Stromal cell of bone marrow (primary cell): ENCODE measurements at places on chromosomes 2 and 18.

GRCh38 chr2:173076581-173077345, 1.1 kb downstream of the MAP3K20 start:
- no peak for DNase-seq

DNA sequence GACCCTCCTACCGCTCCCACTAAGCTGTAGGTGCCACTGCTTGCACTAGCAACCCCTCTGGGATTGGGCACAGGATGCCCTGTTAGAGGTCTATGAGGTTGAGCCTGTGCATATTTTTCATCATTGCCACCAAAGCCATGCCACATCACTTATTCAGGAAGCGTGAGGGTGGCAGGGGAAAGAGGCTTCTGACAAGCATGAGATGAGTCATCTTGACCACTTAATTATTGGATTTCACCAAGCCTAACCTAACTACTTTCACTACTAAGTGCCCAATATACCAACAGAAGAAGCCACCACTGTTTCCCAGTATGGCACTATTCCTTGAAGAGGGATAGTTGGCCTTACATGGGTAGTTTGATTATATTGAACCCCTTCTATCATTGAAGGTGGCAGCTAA, 181.3 kb upstream of the EPHA4 start:
- no peak for DNase-seq

GRCh38 chr18:74463254-74463653, 6.1 kb upstream of the DIPK1C start:
- no peak for DNase-seq

DNA sequence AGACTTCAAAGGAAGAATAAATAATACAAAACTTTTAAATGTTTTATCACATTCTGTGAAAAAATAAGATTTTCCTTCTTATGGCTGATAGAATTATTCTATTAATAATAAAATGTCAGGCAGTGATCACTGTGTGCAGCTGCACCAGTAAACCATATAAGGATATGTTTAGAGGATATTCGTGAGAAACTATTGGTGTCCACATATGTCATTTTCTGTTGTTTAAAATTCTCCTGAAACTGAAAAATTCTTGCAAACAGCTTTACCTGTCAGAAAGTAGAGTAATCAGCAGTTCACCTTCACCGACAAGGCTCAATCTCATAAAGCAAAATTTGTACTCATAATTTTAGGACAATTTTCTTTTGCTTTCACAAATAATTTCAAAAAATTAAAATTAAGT, 170.1 kb upstream of the KCNH7 start:
- no peak for DNase-seq

- peak; percentile 62 for DNase-seq
Observed at GRCh38 chr2:111705711-111706336, 178.2 kb downstream of the ANAPC1 start.

DNA sequence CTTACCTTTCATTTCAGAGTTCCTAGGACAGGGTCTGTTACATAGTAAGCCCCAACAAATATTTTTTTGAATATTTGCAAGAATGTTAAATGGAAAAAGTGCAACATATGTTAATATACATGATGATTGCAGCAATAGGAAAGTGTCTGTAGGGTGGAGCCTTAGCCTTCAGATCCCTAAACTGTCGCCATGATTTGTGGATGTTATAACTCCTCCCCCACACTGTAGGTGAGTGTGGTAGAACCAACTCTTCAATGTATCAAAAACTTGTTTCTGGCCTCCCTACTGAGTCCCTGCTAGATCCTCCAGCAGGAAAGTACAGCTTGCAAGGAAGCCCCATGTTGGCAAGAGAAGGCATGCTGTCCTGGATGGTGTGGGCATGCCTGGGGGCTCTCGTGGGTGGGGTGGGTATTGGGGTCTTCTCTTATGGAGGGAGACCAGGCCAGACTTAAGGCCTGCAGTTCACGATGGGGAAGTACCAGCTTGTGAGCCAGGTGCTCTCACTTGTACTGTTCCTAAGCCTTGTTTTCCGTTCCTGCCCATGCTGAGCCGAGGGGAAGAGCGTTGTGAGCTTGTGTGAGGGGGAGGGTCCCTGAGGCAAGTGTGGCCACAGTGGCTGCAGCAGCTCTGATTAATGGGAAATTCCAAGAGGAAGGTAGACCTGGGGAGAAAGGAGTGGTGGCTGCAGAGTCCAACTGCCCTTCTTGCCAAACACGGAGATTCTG, 11.4 kb downstream of the FHOD3 start:
- DNase-seq, result no peak

DNA sequence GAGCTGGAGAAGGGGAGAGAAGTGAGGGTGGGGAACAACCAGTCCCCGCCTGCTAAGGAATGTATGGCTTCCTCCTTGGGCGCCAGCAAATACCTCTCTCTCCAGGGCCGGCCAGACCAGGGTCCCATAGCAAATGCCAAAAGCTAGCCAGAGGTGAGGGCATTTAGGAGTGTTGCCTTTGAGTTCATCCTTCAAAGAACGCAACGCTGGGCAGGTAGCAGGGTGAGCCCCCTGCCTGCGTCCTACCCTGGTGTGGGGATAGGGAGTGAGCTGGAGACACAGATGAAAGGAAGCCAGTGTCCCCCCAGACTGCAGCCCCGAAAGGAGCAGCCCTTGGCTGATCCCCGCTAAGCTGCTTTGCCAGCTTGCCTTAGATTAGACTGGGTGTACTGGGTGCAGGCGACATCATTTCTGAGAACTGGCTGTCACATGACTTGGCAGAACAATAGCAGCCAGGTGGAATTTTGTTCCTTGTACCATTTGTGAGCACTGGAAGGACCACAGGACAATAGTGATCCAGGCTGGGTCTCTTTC, 40.4 kb downstream of the KLHL29 start:
- DNase-seq, result no peak

DNA sequence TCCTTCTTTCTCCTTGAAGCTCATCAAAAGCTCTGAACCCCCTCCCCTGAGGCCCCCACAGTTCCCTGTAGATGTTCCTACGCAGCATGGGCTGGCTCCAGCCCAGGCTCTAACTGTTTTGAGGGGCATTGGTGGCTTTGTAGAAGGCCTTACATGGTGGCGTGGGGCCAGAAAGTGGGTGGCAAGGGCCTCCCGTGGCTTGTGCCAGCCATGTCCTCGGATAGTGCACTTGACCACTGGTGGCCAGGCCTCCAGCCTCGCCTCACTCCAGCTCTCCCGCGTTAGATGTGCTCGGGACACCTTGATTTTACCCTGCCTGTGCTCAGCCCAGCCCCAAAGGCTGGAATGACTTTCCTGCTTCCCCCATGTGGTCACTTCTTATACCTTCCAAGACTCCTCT, 92.9 kb downstream of the TWIST2 start:
- DNase-seq, result no peak

DNA sequence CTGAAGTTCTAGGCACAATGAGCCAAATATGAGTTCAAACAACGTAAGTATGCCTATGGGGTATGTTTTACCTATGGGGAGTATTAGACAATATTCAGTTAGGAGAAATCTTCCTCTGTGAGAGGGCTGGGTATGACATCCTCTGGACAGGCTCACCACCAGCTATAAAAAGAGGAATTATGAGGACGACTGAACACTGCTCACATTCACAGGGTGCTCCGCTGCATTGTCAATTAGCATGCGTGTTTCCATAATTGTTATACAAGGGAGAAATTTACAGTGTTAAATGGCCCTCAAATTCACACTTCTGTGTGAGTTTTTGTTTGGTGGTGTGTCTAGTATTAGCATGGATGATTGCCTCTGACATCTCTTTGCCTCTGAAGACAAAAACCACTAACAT, 700.4 kb downstream of the BCL11A start:
- DNase-seq, result no peak

- DNase-seq, result no peak
Observed at GRCh38 chr2:58875436-58875835, 634.3 kb upstream of the FANCL start.

DNA sequence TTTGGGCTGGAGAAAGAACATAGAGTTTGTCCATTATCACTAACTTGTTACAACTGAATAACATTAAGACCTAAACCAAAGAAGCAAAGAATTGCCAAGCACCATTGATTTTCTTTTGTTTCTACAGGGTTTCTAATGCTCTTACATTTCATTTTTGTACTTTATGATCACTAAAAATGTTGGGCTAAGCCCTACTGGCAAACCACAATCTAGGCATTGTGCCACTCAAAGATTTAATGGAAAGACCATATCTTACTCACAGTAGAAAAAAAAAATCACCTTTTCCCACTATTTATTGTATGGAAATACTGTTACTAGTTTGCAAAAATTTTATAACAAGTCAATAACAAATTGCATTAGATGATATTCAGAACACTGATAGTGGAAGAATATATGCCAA, 447.4 kb upstream of the PKDCC start:
- DNase-seq, result peak; percentile 49

- no peak for DNase-seq
Observed at GRCh38 chr18:45608400-45608799, 6.9 kb upstream of the SLC14A2 start.

DNA sequence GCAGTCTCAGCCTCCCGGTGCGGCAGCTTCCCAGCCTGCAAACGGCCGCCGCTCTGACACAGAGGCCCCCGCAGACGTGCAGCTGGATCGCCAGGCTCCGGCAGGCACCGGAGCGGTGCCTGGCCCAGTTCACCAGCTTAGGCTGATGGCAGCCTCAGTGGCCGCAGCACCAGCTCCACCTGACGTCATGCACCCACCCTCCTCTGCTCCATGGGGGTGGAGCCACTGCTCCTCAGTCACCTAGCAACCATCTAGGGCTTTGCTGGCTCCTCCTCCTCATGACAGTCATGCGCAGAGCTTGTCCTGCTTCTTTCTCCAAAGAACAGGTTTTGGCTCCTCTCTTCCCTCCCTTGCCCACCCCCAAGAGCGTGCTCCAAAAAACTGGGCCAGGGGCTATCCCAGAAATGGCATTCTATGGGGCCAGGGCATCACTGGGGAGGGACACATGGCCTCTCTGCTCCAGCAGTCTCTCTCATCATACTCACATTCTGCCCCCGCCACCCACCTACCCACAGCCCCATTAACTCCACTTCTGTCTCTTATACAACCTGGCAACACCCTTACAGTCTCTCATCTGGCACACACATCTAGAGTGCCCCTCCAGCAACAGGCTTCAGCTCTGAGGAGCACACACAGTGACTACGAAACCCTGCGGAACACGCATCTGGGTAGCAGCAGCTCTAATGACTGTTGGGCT, 5.5 kb downstream of the DCTN1 start:
- DNase-seq, result peak; percentile 47

GRCh38 chr2:220000080-220000479, 372.6 kb downstream of the SLC4A3 start:
- no peak for DNase-seq

DNA sequence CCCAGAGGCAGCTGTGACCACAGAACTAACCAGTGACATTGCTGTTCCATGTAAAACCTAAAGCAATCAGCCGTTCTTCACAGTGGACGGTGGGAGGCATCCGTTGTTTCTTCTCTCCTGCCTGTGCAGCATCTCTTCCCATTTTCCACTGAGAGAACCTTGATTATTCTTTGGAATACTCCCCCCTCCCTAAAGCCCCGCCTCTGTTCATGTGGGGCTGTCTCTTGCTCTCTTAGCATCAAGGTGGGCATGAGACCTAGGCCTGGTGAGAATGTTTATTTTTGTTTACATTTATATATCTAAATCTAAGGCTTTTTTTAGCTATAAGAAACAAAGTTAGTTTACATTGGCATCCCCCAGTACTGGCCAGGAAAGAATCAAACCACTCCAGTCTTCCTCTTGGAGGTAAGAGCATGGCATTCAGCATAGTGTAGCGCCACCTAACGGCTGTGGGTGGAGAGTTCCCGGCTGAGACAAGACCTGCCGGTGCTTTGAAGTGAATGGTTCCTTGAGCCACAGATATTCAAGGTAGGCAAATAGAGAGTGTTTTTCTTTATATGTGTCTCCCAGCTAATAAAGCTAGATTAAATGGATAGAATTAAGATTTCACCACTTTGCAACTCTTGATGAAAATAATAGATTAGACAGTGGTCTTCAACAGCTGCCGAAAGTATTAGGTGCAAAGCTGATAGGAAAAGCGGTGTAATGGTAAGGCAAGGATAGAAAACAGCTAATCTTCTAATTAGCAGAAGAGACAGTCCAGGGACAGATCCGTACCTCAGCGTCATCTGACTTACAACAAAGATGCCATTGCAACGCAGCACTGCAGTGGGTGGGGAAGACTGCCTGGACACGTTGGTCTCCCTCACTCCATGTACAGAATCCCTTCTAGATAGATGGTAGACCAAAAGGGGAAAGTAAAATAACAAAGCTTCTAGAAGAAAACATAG, 219.6 kb upstream of the RAB12 start:
- peak; percentile 45 for DNase-seq

DNA sequence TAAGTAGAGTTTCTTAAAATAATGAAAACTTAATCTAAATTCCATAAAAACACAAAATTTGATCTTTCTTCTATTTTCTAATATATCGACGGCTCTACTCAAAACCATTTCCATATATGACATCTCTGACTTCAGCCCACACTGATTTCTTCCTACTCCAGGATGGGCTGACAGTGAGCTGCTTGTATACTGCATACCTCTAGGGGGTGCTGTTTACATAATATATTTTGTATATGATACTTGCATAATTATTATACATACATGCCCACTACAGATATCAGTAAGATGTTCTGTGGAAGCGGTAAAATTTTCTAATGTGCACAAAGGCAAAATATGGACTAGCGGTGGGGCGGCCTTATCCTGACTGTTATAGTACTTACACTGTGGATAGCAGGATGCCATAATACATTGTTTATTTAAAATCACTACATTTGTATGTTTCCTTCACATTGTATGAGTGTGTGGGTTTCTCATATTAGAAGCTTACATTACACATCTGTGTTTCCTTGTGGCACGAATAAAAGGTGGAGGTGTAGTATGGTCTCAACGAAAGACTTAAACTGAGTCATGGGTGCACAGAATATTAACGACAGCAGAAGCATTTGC, 66.1 kb upstream of the NXPH2 start:
- peak; percentile 3 for DNase-seq

DNA sequence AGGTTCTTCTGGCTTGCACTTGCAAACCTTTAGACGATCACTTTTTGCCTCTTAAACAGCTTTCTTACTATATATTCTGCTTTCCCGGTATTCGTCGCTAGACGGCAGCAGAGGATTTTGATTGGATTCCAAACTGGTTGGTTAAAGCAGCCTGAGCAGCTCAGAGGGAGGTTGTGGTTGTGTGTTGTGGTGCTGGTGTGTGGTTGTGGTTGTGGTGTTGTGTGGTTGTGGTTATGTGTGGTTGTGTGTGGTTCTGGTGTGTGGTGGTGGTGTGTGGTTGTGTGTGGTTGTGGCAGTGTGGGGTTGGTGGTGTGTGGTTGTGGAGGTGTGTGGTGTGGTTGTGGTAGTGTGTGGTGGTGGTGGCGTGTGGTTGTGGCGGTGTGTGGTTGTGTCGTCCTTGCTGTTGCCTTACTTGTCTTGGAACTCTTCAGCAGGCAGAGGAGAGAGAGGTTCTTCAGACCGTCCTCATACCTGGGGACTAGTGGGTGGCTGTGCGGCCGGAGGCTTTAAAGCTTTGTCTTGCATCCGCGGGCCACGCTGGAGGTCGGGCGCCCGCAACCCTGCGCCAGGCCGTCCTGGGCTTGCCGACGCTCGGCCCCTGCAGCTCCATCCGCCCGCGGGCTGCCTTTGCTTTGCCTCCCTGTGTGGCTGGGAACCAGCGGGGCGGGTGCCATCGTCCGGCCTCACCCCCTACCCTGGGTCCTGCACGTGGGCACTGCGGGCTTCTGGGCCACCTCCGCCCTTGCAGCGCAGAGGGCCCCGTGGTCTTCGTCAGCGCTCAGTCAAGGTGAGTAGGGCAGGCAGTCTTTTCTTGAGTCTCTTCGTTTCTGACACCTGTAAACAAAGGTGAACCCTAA, 190.8 kb downstream of the ARHGAP28 start:
- peak; percentile 38 for DNase-seq

GRCh38 chr2:147165697-147166382, 679.0 kb upstream of the ACVR2A start:
- DNase-seq, result no peak
